Fibroblast of skin of left biceps (primary cell): ENCODE measurements at places on chromosomes 12 and 14.

DNA sequence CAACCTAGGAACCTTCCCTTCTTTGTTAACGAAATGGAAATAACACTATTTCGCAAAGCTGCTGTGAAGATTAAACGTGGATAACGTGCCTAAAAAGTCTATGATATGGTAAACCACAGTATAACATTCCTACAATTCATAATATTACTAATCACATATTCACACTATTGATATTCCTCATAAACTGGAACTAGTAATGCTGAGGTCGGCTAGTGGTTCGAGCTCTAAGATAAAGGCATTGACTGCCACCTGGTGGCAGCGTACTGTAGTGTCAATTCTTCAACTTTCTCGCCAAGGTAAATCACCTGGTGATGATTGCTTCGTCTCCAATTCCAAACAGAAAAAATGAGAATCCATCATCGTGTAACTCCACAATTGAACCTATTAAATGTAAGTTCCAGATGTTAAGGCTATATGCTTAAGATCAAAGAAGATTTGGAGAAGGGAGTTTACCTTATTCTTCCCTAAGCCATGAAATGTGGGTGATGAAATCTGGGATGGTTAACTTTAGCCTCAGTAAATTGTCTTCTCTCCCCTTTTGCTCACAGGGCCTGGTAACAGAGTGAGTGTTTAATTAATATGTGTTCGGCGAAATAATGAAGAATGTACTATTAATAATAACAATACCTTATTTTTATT lies 197.5 kb upstream of the TMEM132C start:
- peak; percentile 53 for DNase-seq

- no peak for DNase-seq
Measured at GRCh38 chr12:23472329-23472971, 477.0 kb downstream of the SOX5 start.

GRCh38 chr14:101600891-101601605 lies 39.8 kb downstream of the DIO3 start:
- DNase-seq = no peak

DNA sequence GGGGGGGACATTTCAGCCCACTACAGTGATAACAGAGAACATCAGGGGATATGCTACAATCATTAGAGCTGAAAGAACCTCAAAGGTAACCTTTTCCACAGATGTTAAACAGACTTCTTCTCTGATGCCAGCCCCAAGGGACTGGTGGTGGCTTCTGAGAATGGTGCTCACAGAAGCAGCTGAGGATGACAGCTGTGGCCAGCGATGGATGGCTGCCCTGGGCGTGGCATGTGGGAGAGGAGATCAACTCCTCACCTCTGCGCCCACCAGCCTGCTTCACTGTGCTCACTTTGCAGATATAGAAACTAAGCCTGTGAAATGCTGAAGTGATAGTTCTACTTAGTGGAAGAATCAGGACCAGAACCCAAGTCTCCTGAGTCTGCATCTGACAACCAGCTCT lies 33.0 kb downstream of the FOXN3 start:
- DNase-seq = no peak

GRCh38 chr12:127690161-127690560 lies 576.8 kb upstream of the TMEM132C start:
- no peak for DNase-seq

DNA sequence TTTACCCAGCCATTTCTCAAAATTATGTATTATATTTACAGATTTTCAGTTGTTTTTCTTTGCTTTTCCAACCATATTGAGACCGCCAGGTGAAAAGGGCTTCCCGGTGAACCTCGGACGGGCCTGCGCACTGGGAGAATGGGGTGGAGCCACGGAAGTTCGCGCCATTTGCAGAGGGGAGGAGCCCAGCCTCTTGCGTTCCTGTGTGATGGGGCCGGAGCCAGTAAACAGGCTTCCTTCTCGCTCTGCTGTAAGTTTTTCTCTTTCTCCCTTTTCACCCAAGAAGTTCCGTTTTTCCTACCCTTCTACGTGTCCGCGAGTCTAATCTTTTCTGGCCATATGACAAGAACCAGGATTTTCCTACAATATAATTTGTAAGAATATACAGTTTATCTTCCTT lies 1108.8 kb upstream of the SEL1L start:
- DNase-seq = no peak

DNA sequence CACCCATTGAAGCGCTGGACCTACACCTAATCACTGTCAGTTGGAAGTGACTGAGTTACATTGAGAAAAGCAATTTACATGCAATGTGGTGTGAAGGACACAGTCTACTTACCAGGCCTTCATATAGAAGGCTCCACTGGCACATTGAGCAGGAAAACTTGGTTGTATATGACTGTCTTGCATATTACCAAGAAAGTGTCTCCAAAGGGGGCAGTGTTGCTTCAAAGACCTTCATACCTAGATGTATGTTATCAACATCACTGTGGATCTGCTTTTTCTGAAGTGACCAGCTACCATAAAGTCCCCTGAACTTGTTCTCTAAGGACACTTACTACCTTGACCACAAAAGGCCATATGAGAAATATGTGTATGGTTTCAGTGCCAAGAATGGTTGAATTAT lies 64.1 kb downstream of the NELL2 start:
- DNase-seq = no peak
